ENCODE measurements at places on chromosomes 3 and 15. TPM values are rescaled to one million over a fixed set of nuclear protein-coding genes. Genes with fewer than 3 reads are reported as not detected.

DNA sequence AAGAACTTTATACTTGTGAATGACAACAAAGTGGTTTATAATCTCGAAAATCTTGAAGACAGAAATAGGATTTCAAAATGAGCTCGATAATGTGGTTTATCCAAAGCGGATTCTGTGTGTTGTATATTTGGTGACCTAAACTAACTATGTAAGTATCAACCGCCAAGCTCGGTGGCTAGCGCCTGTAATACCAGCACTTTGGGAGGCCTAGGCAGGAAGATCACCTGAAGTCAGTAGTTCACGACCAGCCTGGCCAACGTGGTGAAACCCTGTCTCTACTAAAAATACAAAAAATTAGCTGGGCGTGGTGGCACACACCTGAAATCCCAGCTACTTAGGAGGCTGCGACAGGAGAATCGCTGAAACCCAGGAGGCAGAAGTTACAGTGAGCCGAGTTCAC lies 2.2 kb downstream of the ATP13A3 start:
- no peak for DNase-seq

- no peak for DNase-seq
Observed at GRCh38 chr3:195265363-195265976, 5.5 kb downstream of the XXYLT1 start.

DNA sequence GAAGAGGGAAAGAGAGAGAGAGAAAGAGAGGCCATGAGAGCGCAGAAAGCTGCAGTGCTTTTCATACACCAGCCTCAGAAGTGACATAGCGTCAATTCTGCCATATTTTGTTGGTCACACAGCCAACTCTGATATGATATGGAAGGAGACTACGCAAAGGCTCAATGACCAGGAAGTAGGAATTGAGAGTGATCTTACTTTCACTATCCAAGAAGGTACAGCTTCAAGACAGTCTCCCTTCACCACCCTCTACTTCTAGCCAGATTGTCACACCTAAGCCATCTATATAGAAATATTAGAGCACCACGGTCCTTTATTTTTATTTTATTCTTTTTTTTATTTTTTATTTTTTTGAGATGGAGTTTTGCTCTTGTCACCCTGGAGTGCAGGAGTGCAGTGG lies 21.1 kb downstream of the PARP15 start:
- no peak for DNase-seq

DNA sequence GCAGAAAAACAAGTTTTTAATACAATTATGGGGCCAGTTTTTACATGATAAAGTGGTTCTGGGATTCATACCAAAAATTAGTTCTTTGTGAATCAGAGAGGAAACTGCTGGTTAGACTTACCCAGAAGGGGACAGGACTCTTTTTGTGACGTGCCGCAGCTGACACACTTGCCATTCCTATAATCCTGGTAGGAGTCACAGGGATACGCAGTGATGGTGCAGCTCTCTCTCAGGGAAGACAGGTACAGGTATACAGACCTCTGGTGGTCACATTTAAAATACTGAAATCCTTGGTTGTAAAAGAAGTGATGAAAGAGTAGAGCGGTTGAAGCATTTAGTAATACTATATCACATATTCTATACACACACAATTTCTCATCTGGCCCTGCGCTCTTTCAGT lies 20.2 kb upstream of the TMEM41A start:
- no peak for DNase-seq

DNA sequence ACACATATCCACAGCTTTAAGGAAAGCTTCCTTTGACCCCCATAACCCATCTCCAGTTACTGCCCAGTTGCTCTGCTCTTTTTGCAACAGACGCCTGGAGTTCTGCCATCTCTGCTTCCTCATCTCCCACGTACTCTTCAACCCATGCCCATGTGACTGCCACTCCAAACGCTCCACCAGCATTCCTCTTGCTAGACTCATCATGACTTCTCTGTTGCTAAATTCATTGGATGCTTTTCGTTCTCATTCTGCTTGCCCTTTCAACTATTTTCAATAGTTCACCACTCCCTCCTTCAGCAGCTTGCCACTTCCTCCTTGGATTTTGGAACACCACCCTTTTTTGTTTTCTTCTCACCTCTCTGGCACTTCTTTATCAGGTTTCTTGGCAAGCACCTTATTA lies 2.7 kb upstream of the KNSTRN start:
- DNase-seq, result peak; percentile 74

DNA sequence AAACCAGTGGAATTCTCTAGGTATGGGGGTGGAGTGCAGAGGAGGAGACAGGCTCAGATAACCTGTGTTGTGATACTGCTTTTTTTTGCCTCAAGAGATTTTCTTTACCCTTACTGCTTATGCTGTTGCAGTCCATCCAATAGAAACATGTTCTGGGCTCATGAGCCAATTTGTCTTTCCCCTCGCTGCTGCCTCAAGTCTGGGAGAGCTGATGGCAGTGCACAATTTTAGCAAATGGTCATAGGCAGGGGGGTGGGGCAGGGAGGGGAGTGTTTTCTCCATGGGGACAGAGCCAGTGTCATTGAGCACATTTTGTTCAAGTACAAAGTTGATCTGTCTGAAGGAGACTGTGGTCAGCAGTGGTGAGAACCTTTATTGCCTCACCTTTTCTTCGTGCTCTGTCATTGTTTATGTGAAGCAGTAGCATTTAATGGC lies 134.9 kb downstream of the MBNL1 start:
- DNase-seq, result peak; percentile 84

DNA sequence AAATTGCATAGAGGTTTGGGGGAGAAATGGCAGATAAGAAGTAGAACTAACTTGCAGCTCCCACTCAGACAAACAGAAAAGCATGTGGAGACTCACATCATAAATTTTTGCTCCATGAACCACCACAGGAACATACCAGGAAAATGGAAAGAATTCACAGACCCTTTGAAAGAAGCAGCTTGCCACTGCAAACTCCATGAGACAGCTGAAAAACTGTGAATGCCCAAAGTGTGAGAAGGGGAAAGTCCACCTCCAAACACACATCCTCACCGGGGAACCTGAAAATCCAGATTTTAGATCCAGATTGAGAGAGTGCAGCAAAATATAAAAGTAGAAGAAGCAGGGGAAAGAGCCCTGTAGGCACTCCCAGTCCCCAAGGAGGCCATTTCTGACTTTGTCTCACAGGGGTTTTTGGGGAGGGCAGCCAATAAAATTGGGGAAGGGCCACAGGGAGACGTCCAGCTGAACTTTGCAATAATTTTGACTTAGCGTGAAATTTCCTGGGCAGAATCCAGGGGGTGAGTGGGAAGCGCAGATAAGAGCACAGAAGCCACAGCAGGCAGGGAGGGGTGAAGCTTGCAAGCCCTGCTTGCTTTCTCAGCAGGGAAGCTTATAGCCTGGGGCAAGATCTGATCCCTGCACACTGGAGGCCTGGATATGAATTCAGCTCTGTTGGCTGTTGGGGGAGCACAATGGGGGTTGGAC lies 183.4 kb upstream of the UBE2E2 start:
- DNase-seq, result no peak

EOMES gene
- total RNA-seq, result not detected

DNA sequence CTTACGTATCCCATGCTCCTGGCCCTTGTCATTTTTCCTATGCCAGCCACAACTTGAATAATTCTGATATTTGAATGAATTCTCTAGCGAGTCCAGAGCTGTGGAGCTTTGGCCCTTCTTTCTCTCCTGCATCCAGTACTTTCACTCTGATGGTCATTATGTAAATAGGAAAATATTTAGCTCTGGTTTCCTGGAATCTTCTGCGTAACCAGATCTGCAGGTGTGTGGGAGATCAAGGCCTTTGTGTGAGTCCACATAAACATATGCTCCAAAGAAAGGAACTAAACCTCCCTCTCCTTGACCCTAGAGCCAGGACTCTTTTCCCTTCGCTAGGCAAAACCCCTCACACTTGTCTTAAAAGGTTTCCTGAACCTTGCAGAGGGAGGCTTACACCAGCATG lies 132.5 kb upstream of the THBS1 start:
- no peak for DNase-seq

HHLA2 gene
- total RNA-seq, result not detected

DNA sequence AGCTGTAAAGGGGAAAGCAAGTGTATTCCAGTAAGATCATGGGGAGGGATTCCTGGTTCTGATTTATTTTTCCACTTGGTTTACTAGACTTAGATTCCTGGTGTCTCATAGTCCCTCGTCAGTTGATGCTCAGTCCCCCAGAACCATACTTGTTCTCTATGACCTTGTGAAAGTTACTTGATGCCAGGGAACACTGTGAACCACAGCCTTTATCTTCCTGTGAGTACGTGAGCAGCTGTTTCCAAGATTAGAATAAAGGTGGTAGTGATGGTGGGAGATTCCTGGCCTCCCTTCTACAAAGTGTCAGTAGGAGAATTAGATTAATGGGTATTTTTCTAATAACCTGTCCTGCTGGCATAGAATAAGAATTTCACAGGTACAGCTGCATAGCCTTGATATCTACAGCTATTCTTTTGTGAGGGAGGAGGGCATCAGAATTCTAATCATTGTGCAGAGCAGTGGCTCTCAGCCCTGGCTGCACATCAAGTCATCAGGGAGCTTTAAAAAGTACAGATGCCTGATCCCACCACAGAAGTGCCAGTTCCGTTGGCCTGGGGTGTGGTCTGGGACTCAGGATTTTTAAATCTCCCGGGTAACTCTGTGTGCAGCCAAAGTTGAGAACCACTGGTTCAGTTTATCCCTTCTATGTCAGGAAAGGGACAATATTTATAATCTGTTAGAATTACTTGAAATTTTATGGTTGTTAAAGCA lies 20.0 kb downstream of the GPD1L start:
- DNase-seq, result no peak

BCL2A1 gene
- total RNA-seq, result 1.1 TPM

DNA sequence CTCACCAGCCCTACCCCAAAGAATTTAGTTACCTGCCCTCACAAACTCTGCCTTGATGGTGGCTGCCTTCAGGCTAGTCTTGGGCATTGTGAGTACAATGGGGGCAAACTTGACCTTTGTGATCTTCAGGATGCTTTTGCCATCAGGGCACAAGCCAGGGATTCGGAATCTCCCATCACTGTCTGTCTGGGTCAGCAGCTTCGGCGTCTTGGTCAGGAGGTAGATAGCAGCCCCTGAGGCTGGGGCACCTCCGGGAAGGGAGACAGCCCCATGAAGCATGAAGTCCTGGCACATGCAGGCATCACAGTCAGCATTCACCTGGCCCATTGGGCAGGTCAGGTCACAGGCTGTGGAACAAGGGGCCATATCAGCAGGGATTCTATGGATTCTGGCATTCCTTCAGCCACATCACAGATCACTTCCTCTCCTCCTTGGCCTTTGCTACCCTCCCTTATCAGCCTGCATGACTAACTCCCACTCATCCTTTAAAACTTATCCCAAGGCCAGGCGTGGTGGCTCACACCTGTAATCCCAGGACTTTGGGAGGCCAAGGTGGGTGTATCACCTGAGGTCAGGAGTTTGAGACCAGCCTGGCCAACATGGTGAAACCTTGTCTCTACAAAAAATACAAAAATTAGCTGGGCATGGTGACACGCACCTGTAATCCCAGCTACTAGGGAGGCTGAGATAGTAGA lies 6.9 kb downstream of the CILP start:
- peak; percentile 57 for DNase-seq
